ENCODE measurements at places on chromosomes 1 and 21.

- DNase-seq: no peak
Measured at GRCh38 chr1:23081376-23081775, 62.1 kb downstream of the KDM1A start.

DNA sequence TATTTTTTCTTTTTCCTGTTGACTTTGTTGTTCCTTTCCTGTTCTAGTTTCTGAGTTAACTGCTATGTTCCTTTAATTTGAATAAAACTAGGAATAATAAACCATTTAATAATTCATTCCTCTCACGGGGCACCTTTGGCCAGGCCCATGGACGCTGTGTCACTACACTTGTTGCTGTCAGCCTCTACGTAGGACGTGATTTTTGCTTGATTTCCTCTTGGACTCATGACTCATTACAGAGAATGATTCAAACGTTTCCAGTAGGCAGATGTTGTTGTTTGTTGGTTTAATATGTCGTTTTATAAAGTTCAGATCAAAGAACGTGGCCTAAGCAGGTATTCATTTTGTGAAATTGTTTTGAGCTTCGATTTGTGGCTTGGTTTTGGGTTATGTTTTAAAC is 9.1 kb upstream of the SLC19A1 start:
- peak; percentile 80 for DNase-seq

- no peak for DNase-seq
Measured at GRCh38 chr1:150012611-150013010, 2.1 kb upstream of the OTUD7B start.

DNA sequence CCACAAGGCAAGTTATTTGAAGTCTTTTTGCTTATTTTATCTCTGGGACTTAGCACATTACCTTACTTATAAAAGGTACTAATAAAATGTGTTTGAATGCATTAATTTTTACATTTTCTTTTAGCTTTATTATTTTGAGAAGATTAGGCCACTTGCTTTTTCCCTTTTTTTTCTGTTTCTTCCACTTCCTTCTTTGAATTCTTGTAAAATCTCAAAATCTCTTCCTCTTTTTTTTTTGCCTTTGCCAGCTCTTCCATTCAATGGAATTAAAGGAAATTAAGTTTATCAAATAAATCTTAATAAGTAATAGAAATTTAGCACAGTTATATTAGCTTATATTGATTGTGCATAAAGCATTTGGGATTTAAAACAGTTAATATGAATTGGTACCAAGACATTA is 260.9 kb downstream of the SRGAP2C start:
- DNase-seq: no peak

DNA sequence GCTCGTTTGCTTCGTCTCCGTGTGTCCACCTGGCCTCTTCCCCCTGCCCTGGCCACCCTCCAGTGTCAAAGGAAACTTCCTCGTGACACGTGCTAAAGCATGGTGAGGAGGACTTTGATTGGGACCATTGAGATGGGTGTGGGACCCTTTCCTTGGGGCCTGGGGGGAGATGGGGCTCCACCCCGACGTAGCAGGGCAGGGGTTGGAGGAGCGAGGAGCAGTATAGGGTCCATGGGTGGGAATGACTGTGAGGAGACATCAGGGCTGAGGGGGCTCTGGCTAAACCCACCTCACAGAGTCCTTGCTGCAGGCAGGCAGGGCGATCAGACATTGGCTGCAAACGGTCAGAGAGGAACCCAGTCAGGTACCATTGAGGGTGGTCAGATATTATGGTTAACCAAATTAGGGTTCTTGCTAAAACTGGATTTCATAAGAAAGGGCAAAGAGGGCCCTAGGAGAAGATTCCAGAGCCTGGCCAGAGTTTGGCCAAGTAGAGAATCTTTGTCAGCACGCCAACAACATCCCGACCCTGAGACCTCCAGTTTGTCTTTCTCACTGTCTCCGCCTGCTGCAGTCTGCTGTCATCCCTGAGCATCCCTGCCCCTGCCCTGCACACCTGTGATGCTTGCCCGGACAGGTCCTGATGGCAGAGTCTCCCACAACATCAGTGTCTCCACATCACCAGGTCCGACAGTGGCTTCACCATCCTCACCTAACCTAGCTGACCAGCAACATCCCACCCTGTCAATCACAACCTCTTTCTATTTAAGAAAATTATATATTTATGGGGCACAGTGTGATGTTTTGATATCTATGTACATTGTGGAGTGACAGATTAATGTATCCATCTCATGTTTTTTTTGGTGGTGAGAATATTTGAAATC is 8.0 kb downstream of the RNF187 start:
- no peak for DNase-seq

DNA sequence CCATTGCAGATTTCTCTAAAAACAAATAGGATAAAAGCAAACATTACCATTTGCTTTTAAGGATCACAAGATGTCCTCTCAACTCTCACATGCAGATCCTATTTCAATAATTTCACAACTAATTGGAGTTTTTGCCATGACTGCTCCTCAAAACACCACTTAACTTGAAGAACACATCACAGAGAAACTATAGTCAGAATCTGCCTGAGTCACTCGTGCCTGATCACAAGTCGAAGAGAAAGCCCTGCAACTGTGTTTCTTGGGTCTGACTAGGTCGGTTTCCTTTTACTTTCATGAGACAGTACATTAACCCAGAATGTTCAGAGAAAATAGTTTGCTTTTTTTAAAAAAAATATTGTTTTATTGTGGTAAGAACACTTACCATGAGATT is 46.3 kb upstream of the SMYD2 start:
- peak; percentile 36 for DNase-seq

DNA sequence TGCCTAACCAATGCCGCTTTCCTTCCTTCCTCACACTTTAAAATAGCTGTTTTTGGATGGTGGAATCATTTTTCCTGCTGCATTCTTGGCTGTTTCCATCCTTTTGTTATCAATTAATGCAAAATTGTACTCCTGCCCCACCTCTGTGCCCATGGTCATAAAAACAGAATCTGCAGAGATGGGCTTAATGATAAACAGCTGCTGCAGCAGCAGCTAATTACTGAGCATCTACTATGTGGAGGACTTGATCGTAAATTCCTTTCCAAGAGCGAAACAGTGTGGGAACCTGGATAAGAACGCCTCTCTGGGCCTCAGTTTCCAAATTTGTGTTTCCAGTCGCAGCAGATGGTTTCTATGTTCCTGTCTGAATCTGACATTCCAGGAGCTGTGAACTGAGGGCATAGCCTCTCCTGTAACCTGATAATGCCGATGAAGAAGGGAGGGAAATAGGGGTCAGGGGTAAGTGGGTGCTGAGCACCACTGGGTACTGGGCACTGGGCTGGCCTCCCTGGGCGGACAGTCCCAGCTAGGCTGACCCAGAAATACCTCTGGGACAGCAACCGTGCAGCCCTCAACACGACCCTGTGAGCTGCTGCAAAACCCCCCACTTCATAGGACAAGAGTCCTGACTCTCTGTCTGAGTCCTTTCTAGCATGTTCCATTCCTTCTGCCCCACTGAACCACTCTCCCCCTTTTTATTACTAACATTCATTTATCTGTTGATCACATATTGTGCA is 121.7 kb downstream of the DMRTB1 start:
- no peak for DNase-seq

- DNase-seq: no peak
Measured at GRCh38 chr1:91777196-91777595, 108.8 kb downstream of the TGFBR3 start.

DNA sequence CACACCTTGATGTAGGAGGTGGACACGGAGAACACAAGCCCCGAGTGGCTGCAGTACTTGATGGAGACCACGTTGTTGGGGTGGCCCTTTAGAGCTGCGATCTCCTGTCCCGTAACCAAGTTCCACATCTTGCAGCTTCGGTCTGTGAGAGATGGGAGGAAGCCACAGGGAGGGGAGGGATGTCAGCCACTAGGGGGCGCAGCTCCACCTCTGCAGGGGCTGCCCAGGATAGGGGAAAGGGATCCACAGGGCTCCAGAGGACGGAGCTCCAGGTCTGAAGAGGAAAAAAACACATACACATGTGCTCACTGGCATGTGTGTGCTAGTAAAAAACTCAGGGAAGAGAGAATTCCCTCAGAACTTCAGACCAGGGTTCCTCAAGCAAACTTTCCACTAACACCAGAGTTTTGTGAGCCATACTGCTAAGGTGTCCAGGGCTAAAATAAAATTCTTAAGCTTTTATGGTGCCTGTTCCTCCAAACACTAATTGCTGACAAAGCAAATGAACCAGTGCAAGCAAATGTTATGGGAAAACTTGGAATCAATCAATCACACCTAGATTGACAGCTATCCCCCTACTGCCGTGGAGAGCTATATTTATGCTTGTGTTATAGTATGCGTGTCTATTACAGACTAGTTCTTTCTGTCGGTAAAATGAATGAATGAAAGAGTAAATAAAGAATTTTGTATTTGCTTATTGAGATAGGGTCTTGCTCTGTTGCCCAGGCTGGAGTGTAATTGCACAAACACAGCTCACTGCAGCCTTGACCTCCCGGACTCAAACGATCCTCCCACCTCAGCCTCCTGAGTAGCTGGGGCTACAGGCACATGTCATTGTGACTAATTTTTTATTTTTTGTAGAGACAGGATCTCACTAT is 43.7 kb downstream of the KIF21B start:
- DNase-seq: peak; percentile 24

DNA sequence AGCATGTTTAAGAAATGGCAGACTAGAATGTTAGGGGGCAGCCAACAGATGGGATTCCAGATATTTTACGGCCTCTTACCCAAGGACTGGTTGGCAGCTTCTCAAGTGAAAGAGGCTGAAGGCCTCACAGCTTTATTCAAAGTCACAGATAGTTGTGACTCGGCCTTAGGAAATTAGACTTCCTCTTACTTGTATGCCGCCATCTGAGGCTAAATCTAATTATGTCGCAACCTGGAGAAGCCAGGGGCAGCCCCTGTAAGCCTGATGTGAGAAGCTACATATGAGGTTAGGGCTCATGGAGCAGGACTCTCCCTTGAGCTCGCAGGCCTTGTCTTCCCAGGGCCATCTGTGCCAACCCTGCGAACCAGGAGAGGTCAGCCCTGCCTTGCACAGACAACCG is 352.5 kb downstream of the HHAT start:
- peak; percentile 58 for DNase-seq

- no peak for DNase-seq
Measured at GRCh38 chr1:206954459-206955342, 8.4 kb upstream of the PIGR start.

GRCh38 chr1:198934901-198935305 is 296.1 kb downstream of the PTPRC start:
- peak; percentile 61 for DNase-seq

- DNase-seq: no peak
Measured at GRCh38 chr1:26994020-26994786, 711 bp downstream of the TRNP1 start.

GRCh38 chr1:78549331-78549730 is 58.6 kb downstream of the PTGFR start:
- DNase-seq: no peak

DNA sequence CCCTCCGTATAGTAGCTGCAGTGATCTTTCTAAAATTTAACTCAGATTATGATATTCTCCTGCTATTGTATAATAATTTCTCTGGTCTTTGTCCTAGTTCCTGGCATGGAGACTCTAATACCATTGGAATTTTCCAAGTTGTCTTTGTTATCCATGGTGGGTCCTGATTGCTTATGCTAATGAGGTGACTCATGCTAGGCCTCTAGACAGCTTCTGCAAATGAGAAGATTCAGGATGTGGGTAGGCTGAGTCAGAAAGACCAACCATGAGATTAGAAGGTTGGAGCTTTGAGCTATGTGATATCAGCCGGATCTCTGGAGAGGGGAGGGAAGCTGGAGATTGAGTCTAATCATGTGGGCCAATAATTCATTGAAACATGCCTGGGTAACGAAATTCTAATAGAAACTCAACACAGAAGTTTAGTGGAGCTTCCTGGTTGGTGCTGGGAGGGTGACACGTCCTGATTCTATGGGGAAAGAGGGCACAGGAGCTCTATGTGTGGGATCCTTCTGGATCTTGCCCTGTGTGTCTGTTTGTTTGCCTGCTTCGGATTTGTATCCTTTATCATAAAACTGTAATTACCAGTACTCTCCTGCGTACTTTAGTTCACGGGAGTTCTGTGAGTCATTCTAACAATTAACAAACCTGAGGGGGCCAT is 73.2 kb upstream of the CNIH3 start:
- peak; percentile 99 for DNase-seq

- DNase-seq: no peak
Measured at GRCh38 chr21:25818121-25818520, 83.3 kb downstream of the GABPA start.

DNA sequence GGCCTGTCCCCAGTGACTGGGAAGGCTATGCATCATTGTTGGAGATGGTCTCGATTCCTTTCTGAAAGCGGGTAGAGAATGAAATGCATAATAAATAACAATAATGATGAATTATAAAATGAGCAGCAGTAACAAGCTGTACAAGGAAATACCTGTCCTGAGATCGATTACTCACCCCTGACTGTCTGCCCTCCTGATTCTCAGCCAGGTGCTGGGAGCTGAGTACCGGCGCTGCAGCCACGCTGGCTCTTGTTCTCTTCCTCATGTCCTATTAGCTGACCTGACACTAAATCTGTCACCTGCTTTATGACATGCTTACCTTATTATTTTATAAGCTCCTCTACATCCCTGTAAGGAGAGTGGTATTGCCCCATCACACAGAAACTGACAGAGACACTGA is 3.4 kb downstream of the AGPAT3 start:
- DNase-seq: no peak

DNA sequence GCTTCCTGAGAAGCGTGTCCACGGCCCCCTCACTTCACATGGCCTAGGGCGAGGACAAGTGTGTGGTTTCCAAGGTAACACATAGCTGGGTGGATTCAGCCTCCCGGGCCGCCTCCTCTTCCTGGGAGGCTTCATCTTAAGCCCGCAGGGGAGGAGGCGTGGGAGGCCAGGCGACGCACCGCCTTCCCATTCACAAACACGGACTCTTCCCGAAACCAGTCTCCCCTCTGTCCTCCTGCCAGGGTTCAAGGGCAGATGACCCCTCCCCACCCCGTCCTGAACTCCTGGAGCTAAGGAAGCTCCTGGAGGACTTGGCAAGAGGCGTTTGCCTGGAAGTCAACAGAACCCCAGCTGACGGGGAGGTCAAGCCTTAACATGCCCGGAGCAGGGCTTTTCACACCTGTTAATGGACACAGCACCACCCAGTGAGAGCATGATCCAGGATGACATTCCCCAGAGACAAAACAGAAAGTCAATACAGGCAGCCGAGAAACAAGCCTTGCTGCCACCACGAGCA is 56.7 kb downstream of the KCNN3 start:
- peak; percentile 69 for DNase-seq

- no peak for DNase-seq
Measured at GRCh38 chr1:61797045-61797755, 54.9 kb downstream of the PATJ start.

DNA sequence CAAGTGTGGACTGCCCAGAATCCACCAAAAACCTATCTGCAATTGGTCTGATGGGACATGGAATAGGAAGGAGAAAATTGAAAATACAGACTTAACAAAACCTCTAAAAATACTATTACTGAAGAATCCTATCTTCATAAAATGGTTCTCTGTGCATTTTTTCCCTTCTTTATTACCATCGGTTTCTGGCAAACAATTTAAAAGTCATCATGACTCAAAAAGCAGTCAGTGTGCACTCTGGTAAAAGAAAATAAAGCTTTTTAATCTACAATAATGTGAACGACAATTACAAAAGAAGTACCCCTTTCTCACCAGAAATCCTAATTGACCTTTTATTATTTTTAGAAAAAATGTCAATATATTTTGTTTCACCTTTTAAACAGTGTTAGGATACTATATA is 186.3 kb downstream of the TPR start:
- DNase-seq: no peak

- DNase-seq: no peak
Measured at GRCh38 chr1:86339014-86339812, 56.9 kb downstream of the ODF2L start.

GRCh38 chr1:204169858-204170257 is 3.7 kb upstream of the REN start:
- no peak for DNase-seq

- peak; percentile 88 for DNase-seq
Measured at GRCh38 chr1:108828074-108828961, 28.6 kb downstream of the AKNAD1 start.

All from EL (cell line).